Activated CD4-positive, alpha-beta T cell treated with anti-CD3 and anti-CD28 coated beads for 24 hours (primary cell): ENCODE measurements at places on chromosomes 5 and 9.

GRCh38 chr5:95919658-95920057 is 42.0 kb downstream of the ELL2 start:
- no peak for DNase-seq

GRCh38 chr5:127375544-127376091 is 85.0 kb downstream of the MEGF10 start:
- no peak for DNase-seq

DNA sequence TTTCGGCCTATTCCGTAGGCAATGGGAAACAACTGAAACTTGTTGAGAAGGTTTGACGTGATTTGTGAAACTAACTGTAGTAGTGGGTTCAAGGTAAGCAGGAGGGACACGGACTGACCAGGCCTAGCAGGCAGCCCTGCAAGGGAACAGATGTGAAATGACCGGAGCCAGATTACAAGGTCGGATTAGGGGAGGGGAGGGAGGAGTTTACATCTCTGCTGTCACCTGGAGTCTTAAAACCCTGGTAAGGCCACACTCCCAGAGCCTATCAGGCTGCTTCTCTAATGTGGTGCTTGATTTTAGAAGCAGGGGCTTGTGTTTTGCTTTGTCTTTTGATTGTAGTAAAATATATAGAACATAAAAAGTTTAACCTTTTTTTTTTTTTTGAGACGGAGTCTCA is 3.5 kb upstream of the SPTAN1 start:
- no peak for DNase-seq

GRCh38 chr9:85527331-85528020 is 214.3 kb downstream of the AGTPBP1 start:
- no peak for DNase-seq

DNA sequence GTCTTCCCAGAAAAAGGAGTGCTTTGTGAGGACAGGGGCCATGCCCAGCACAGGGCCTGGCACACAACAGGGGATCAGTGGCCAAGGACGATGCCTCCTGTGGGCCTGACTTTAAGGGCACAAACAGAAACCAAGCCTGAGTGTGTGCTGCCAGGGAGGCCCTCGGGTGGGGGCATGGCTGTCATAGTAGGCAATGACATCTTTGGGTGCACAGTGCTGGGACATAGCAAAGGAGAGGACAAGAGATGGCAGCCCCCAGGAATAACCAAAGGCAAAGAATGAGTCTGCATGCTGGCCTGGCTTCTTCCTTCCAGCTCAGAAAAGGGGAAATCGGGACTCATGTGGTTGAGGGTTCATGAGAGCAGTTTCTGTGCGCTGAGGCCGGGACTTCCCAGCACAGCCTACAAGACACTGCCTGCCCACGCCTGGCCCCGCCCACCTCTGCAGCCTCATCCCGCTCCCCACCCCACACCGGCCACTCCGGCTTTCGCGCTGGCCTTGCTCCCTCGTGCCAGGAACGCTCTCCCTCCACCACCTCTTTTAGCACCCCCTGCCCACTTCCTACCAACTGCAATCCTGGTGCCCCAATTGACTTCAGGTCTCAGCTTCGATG is 13.8 kb upstream of the LHX2 start:
- DNase-seq: no peak

DNA sequence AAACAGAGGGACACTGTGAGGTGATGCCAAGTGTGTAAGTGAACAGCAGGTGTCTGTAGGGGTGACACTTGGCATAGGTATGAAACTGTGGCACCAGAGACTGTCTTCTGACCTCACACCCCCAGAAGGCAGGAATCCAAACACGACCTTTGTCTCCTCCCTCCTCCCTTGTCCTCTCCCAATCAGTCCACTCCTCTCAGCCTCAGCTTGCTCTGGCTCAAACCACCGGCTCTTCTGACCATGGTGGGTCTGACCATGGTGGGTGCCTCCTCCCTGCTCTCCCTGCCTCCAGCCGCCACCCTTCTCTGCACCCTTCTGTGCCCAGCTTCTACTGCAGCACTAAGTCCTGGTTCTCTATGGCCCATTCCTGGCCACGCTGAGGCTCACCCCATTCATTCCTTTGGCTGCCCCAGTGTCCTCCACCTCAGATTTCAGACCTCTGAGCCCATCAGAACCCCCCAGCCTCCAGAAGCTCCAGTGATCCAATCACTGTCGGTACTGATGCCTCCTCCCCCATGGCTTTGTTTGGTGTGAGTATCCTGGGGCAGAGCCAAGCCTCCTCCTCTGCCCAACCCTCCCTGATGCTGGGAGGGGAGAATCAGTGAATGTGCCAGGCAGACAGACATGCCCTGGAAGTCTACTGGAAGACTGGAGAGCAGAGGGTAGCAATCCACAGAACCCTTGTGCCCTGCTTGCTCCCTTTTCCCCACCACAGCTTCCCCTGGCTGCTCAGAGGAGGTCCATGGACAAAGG is 1.7 kb upstream of the ARID3C start:
- no peak for DNase-seq

DNA sequence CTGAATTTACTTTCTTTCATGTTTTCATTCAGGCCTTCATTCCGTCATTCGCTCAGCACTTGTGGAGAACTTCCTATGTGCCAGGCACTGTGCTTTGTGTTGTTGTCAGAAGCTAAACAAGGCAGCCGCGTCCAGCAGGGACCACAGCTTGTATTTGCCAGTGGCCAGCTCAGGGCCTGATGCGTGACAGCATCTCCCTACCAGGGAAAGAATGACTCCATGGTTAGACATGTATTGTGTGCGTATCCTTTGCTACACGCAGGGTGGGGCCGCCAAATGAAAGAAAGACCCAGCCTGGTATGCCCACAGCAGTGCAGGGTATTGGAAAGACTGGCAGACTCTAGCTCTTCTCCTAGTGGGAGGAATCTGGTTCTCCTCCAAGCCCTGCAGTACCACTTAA is 4.7 kb upstream of the COL27A1 start:
- no peak for DNase-seq

DNA sequence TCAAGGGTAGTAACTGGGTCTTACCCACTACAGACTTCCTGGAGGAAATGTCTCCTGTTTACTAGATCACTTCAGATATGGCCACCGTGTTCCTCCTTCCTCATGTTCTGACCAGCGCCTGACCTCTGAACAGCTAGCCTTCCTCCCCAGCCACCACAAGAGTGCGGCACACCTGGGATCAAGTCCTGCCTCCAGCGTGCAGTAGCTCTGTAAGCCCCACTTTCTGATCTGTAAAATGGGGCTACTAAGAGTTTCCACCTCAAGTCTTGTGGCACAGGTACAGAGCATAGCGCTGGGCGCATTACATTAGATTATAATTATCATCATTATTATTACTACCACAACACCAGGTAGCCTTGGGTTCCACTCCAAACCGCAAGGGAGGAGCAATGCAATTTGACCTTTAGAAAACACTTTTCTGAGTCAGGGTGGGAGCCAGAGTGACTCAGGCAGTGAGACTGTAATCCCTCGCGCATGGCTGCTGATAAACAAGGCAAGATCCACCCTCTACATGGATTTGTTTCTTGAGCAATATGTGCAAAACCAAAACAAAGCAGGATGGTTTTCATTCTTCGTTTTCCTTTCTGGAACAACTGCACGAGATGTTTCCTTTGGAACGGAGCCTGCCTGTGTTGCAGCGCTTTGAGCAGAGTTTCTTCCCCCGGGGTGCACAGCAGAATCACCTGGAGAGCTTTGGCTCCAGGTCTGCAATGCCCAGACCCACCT is 65.0 kb upstream of the ANGPTL2 start:
- no peak for DNase-seq

GRCh38 chr9:13095056-13095455 is 184.4 kb downstream of the MPDZ start:
- DNase-seq: no peak
